Activated CD4-positive, alpha-beta T cell treated with anti-CD3 and anti-CD28 coated beads, Interleukin-2, amount 50 U/mL, for 48 hours (primary cell): ENCODE measurements at places on chromosomes 3 and 15.

- no peak for DNase-seq
Measured at GRCh38 chr15:42593143-42593542, 17.7 kb downstream of the STARD9 start.

DNA sequence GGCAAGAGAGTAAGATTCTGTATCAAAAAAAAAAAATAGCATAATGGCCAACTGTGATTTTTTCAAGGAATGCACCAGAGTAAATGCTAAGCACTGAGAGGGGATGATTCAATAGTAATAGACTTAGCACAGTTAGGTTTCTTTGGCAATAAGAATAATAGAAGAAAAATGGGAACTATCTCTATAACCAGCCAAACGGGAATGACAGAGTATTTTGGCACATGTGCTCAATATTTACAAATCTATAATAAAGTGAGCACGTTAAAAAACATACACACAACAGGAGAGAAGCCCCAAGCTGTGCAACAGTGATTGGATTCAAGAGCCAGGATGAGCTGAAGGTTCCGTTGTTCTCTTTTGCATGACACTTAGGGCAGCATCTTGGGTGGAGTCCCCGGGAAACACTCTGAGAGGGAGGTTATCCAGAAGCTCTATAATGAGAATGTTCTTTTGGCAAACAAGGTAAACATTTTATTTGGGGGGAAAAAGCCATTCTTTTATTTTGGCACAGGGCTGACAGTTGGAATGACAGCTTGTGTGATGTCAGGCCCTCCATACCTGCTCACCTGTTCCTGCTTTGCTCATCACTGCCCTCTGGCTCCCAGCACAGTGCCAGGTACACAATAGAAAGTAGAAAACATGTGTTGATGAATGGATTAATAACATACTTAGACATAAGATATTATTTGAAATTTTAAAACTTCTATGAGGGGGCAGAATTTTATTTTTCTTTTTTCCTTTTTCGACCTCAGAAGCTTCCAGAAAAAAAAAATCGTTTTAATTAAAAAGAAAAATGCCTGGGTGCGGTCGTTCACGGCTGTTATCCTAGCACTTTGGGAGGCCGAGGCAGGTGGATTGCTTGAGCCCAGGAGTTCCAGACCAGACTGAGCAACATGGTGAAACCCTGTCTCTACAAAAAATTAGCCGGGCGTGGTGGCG is 44.0 kb upstream of the MUC4 start:
- DNase-seq = no peak

GRCh38 chr3:104040896-104041295 is 1325.8 kb upstream of the ALCAM start:
- no peak for DNase-seq

DNA sequence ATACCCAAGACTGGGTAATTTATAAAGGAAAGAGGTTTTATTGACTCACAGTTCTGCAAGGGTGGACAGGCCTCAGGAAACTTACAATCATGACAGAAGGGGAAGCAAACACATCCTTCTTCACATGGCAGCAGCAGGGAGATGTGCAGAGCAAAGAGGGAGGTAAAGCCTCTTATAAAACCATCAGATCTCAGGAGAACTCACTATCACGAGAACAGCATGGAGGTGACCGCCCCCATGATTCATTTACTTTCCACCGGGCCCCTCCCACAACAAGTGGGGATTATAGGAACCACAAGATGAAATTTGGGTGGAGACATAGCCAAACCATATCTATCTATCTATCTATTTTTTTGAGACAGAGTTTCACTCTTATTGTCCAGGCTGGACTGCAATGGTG is 5.4 kb downstream of the GDPGP1 start:
- no peak for DNase-seq
